ENCODE measurements at places on chromosomes 2 and 18. TPM values are rescaled to one million over a fixed set of nuclear protein-coding genes. Genes with fewer than 3 reads are reported as not detected.

- no peaks in the 10 kb centered on the region for H3K36me3 ChIP-seq
- no peaks in the 10 kb centered on the region for H3K4me1 ChIP-seq
- H3K4me3 ChIP-seq = no peak overlapping the region
- no peak for DNase-seq
- no peak overlapping the region for H3K27ac ChIP-seq
Measured at GRCh38 chr2:50863856-50864255, 168.1 kb downstream of the NRXN1 start.

Gene ADCYAP1
- not detected for total RNA-seq

Gene ATOH8
- total RNA-seq = 12.7 TPM

DNA sequence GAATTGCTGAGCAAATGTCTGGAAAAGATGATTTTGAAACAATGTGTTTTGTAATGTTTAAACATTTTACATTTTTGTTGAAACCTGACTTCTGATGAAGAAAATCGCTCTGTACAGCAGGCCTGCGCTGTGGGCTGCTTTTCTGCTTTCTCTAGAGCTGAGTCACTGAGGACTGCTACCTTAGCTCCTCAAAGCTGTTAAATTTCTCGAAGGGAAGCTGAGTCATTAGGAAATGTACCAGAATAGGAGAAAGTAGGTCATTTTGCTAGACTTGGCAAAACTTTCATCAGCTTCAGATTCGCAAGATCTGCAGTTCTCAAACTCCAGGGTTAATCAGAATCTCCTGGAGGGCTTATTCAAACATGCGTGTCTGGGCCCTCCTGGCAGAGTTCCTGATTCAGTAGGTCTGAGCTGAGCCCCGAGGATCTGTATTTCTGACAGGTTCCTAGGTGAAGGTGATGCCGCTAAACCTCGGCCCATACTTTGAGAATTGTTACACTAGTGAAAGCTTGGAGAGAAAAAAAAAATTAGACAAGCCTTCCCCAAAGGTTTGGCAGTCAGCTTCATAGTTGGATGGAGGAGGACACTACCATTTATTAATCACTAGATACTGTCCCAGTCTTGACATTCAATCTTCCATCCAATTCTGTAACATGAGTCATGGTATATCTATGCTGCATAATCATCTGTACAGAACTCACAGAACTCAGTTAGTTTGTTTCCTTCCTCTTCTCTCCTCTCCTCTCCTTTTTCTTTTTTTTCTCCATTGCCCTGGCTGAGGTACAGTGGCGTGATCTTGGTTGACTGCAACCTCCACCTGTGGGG lies 297.6 kb downstream of the PARD3B start:
- H3K4me3 ChIP-seq = no peak overlapping the region
- H3K27ac ChIP-seq = peak overlapping the region; percentile 84
- H3K4me1 ChIP-seq = peaks cover 25% of the 10 kb centered on the region
- H3K27me3 ChIP-seq = no peaks in the 10 kb centered on the region

Gene OSR1
- total RNA-seq = not detected

All from endothelial cell of umbilical vein (primary cell).